GM06990 (cell line): ENCODE measurements at places on chromosomes 13 and 19.
A peak's percentile ranks its signal among the peaks of the same experiment; 100 is the strongest.

GRCh38 chr19:6119031-6119430, 8.7 kb upstream of the RFX2 start:
- DNase-seq, result no peak

DNA sequence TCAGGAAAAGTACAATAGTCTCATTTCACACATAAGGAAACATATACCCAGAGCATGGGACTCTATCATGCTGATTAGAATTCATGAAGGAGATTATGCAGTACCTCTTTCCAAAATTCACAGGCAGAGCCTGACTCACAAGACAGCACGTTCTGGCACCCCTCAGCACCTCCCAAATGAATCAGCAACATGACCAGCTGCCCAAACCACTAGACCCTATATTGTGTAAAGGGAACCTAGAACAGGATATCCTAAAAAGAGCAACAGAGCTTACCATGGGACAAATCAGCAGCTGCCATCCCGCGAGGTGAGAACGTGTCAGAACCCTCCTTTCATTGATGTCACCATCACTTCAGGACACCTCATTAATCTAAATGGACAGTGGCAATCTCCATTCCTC, 2.5 kb downstream of the ZNF426 start:
- DNase-seq, result no peak

GRCh38 chr19:42283188-42284065, 14.4 kb downstream of the CIC start:
- peak; percentile 97 for DNase-seq

DNA sequence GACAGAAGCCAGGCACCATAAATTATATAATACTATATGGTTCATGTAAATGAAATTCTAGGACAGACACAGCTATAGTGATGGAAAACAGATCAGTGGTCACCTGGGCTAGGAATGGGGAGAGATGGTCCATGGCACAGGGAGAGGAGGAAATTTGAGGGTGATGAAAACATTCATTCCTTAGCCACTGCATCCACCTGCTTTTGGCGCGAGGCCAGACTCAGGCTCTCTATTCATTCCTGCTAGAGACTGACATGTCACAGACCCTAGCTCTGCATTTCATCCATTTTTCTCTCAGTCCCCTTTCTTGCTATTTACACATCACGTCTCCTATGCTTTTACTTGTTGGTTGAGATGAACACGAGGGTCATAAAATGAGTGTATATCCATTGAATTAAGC, 628.3 kb upstream of the SLC10A2 start:
- DNase-seq, result no peak

DNA sequence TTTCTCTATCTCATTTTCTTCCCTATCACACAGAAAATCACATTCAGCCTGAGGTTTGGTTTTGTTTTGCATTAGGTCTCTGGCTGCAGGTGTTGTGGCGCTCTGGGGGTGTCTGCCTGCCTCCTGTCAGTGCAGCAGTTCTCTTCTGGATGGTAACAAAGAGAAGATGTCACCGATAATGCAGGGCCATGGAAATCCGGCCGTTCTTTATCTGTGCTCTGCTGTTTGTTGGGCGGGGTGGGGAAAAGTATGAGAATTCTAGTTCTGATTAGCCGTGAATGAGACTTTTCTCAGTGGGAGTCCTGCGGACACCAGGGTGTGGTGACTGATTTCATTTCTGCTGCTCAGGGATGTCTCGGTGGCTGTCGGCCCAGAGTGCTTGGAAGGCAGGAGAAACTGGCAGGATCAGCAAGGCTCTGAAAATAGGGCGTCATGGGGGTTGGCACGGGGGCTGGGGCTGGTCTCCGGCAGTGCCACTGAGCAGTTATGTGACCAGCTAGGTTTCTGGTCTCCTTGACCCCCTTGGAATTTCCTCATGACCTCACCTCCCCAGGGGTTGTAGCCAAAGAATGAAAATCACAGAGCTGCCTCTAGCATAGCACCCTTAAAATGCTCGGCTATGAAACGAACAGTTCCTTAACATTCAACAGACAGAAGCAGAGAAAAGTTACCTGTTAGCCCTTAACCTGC, 5.0 kb downstream of the RNF113B start:
- DNase-seq, result no peak

- DNase-seq, result no peak
Measured at GRCh38 chr19:3818466-3818865, 32.3 kb upstream of the MATK start.

- DNase-seq, result no peak
Measured at GRCh38 chr13:60150538-60150937, 13.2 kb downstream of the DIAPH3 start.

GRCh38 chr13:94028234-94028633, 451.2 kb downstream of the DCT start:
- DNase-seq, result no peak

- DNase-seq, result no peak
Measured at GRCh38 chr13:110301606-110302553, 5.1 kb downstream of the COL4A1 start.

DNA sequence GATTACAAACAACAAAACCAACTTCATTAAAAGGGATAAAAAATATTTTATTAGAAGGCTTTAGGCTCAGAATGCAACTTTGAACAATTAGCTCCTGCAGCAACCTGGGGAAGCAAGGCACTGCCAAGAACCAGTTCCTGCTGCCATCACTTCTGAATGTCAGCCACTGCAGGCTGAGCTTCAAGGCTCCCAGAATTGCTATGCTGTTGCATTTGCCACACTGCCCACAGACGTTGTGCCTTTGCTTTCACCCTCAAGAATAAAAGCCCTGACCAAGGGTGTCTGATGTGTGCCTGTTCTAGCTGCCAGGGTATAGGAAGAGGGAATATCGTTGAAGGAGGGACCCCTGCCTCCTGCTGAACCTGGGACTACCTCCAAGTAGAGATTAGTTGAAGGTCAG, 238.4 kb downstream of the ITGBL1 start:
- DNase-seq, result no peak

DNA sequence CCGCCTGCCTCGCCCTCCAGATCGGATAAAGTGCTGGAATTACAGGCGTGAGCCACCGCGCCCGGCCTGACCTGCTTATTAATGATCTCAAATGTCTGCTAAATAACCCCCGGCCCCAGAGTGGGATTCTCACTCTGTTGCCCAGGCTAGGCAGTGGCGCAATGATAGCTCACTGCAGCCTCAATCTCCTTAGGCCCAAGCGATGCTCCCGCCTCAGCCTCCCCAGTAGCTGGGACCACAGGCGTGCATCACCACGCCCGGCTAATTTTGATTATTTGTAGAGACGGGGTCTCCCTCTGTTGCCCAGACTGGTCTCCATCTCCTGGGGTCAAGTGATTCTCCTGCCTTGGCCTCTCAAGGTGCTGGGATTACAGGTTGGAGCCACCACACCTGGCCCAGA, 626 bp upstream of the ATP5F1D start:
- no peak for DNase-seq

- DNase-seq, result no peak
Measured at GRCh38 chr13:39825886-39826285, 170.4 kb downstream of the COG6 start.

- DNase-seq, result no peak
Measured at GRCh38 chr19:48516536-48516935, 4.9 kb upstream of the LMTK3 start.

- no peak for DNase-seq
Measured at GRCh38 chr19:34881982-34882381, 44.7 kb upstream of the ZNF30 start.

- no peak for DNase-seq
Measured at GRCh38 chr13:30718661-30719524, 16.4 kb upstream of the ALOX5AP start.

DNA sequence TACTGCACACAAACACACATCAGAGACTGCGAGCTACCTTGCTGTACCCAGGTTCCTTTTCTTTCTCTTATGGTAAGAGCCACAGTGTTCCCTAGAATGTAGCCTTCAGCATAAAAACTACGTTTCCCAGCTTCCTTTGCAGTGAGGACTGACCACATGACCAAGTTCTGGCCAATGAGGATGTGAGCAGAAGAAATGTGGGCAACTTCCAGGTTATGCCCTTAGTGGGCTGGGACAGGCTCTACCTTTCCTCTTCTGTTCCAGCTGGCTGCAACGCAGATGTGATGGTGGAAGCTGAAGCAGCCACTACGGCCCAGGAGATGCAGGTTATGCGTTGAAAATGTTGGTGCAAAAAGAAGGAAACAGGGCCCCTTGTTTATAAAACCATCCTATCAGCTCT, 27.5 kb downstream of the VRK3 start:
- DNase-seq, result no peak

DNA sequence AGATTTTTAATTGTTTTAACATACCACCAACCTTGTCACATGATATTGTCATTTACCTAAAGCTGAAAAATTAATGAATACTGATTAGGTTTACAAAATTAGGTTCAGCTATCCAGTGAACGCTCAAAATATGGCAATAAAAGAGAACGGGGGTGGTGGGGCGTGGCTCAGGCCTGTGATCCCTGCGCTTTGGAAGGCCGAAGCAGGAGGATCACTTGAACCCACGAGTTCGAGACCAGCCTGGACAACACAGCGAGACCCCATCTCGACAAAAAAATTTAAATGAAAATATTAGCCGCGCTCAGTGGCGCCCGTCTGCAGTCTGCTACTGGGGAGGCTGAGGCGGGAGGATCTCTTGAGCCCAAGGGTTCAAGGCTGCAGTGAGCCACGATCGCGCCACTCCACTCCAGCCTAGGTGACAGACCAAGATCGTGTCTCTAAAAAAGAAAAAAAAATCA, 516 bp upstream of the FAM32A start:
- DNase-seq, result no peak

GRCh38 chr13:20159646-20160305, 1.1 kb downstream of the GJA3 start:
- DNase-seq, result no peak

- DNase-seq, result no peak
Measured at GRCh38 chr19:38676023-38676877, 28.8 kb downstream of the ACTN4 start.

DNA sequence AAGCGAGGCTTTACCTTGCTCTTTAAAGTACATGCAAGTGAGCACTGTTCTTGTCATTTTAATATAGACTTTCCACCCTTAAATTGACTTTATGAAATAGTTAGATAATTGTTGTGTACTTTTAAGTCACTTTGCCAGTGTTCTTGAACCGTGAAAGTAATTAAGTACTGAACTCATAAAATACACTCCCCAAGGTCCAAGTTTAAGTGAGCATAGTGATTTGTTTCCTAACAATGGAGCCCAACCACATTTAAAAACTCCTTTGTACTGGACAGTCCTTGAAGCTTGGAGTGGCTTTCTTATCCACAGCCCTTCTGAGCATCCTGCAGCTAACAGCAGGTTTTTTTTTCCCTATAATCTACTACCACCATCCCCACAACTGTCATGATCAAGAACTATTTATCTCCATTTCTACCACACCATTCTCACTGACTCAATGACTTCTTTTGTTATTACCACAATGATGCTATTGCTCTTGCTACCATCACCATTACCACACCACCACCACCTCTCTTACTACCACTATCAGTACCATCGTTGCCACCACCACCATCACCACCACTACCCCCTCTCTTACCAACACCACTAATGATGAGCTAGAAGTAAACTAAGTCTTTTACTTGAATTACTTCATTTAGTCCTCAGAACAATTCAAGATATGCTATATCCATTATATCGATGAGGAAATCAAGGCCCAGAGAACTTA, 452.6 kb downstream of the DIAPH3 start:
- no peak for DNase-seq

DNA sequence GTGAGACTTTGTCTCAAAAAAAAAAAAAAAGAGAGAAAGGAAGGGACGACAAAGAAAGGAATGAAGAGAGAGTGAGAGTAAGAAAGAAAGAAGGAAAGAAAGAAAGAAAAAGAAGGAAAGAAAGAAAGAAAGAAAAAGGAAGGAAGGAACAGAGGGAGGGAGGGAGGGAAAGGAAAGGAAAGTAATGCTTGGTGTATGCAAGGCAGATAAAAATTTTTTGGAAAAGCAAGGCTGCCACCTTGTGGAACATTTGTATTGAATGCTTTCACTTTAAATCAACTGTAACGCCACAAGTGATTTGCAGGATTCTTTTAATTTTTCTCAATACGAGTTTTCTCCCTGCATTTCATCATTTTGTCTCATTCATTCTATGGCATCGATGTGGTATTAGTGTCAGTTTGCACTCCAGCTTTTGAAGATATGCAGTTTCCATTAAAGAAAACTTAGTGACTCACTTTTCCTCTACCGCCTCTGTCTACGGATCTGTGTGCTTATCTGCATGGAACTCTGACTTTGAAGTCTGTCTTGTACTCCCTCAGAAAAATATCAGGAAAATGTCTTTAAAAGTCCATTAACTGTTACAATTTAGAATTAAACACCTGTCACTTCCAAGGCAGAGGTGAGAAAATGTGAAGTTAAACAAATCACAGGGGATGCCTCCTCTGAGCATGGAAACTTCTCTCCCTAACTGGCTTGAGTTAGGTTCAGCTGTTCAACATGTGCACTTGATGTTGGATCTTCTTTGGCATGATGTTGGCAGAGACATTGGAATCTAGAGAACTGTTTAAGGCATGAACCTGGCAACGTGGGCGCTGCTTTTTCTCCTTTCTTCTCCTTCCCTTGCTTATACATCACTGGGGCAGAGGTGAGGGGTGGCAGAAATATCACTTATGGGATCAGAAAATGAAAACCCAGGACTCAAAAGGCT, 20.0 kb upstream of the ZDHHC20 start:
- no peak for DNase-seq

GRCh38 chr19:12733369-12734214, 892 bp downstream of the TRIR start:
- no peak for DNase-seq

- no peak for DNase-seq
Measured at GRCh38 chr13:79866436-79866835, 385.5 kb downstream of the NDFIP2 start.

- peak; percentile 20 for DNase-seq
Measured at GRCh38 chr13:26721251-26722121, 39.1 kb downstream of the GPR12 start.
